Posterior vena cava (tissue), 2 donors: ENCODE measurements at places on chromosomes 5 and 9. TPM values are rescaled to one million over a fixed set of nuclear protein-coding genes. Genes with fewer than 3 reads are reported as not detected.

Gene RAD1
- 18.2 TPM for total RNA-seq

Gene DIPK1B
- 7.1 TPM for total RNA-seq

Gene HAVCR2
- 8.4 TPM for total RNA-seq

Gene FOXD4L5
- 0.14 TPM for total RNA-seq

Gene CCNO
- total RNA-seq: 0.42 TPM

Gene AP3B1
- 44.4 TPM for total RNA-seq

Gene OTP
- total RNA-seq: not detected

Gene FCN2
- total RNA-seq: not detected

Gene LTC4S
- 19.7 TPM for total RNA-seq

Gene ECM2
- 46.1 TPM for total RNA-seq

Gene SHROOM1
- 5.2 TPM for total RNA-seq

Gene RNF180
- 50.7 TPM for total RNA-seq

Gene PCDHGA7
- 4.3 TPM for total RNA-seq

Gene CYFIP2
- 96.6 TPM for total RNA-seq

Gene PCDHB10
- 2.6 TPM for total RNA-seq

Gene KIF4B
- not detected for total RNA-seq

Gene SNCAIP
- 4.1 TPM for total RNA-seq

Gene NPM1
- total RNA-seq: 500 TPM

Gene DMGDH
- 3.6 TPM for total RNA-seq

Gene SPOCK1
- 106 TPM for total RNA-seq

Gene SLC25A2
- 1.00 TPM for total RNA-seq

Gene SMIM15
- 39.3 TPM for total RNA-seq

Gene HSDL2
- total RNA-seq: 34.8 TPM

Gene PCDHGA5
- 3.9 TPM for total RNA-seq

Gene MAMDC4
- 2.4 TPM for total RNA-seq
